Left renal pelvis (tissue), 4 donors: ENCODE measurements at places on chromosomes 12 and 14. TPM values are rescaled to one million over a fixed set of nuclear protein-coding genes. Genes with fewer than 3 reads are reported as not detected.

Gene CDKN3
- 27.7 TPM for polyA plus RNA-seq

DNA sequence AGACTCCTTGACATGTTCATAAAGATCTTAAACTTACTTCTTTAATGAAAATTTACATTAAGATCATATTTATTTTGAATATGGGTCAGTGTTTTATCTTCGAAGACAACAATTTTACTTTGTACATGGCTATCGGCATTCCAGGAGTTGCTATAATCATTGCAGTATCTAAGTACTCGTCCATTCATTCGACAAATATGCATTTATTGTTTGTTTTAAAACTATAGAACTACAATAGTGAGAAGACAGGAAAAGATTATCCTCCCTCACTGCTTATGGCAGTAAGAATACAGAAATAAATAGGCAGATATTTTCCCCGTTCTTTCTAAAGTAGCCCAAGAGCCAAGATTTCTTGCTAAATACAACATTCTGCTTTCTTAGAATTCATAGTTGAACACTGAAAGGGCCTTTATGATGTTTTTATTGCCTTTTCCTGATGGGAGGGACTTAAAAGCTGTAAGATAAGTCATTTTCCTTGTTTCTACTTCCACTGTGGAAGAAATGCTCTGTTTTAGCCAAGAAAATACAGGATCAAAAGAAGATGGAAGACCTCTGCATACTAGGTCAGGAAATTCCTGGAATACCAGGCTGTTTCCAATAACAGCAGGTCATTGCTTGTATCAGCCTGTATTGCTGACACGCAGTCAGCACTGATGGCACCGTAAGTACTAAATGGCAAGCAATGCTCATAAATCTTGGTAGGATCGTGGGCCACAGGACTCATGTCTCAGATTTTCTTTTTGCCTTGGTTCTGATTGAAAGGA, 521.0 kb upstream of the ATP2B1 start:
- DNase-seq = no peak

DNA sequence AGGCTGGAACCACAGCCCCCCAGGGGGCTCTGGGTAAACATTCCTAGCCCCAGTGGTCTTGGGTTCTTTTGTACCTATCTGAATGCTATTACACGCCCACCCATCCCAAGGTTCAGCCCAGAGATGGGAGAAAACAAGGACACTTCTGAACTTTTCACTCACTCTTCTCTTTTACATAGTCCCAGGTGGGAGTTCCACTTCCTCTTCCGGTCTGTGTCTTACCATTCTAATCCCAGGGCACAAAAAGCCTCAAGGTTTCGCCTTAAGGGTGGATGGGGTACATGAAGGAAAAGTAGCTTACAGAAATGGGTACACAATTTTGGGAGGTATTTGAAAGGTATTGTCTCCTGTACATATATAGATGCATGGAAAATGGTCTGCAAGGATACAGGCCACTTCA, 79.0 kb downstream of the TMEM30B start:
- DNase-seq = no peak

DNA sequence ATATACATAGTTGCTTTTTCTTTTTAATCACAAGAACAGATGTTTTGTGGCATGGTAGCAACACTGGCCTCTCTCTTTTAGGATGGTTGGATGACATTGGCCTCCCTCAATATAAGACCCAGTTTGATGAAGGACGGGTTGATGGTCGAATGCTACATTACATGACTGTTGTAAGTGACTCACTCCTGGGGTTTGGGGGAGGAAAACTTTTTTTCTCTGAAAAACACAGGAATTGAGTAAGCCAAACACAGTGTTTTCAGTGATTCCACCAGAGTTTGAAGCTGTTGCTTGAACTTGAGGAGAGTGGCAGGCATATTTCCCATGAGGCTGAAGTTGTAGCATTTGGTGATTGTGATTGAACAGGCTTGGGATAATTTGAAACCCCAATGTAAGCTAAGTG, 13.7 kb upstream of the REP15 start:
- no peak for DNase-seq

GRCh38 chr12:94109160-94109559, 39.2 kb upstream of the PLXNC1 start:
- DNase-seq = no peak

Gene ASB2
- polyA plus RNA-seq = 0.39 TPM

DNA sequence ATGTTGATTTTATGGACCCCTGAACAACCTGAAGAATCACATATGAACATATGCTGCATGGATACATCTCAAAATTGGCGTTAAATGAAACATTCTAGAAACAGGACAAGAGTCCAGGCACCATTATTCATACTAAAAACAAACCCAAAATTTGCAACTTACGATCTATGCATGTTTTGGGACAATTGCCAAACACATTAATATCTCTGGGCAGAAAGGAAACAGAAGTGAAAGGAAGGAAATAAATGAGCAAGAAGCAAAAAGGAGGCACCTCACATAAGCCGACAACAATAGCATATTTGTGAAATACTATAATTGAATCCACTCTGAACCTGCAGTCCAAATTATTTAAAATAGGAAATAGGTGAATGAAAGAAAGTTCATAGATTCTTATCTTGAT, 1505.3 kb downstream of the AACS start:
- DNase-seq = no peak

- DNase-seq = no peak
Measured at GRCh38 chr14:65403231-65403630, 9.3 kb upstream of the FUT8 start.

Gene CNTN1
- polyA plus RNA-seq = 125 TPM

Gene CLEC2A
- not detected for polyA plus RNA-seq

GRCh38 chr14:106230071-106230470, 703.7 kb downstream of the TMEM121 start:
- DNase-seq = no peak

- no peak for DNase-seq
Measured at GRCh38 chr12:57389033-57389432, 41.8 kb downstream of the R3HDM2 start.

DNA sequence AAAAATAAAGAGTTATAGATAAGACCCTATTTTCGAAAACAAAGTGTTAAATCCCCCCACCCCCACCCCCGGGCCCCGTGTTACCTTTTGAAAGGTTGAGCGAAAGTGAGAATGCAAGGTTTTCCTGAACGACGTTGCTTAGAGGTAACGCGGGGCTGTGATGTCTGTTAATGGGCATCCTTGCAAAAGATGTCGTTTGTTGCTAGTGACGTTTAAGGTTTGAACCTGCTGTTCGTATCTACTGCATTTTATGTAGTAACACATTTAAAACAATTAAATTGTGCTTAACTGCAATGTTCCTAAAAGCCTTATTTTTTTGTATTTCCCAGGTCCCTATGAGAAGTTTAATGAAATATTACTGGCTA, 1.2 kb downstream of the CPSF6 start:
- no peak for DNase-seq

DNA sequence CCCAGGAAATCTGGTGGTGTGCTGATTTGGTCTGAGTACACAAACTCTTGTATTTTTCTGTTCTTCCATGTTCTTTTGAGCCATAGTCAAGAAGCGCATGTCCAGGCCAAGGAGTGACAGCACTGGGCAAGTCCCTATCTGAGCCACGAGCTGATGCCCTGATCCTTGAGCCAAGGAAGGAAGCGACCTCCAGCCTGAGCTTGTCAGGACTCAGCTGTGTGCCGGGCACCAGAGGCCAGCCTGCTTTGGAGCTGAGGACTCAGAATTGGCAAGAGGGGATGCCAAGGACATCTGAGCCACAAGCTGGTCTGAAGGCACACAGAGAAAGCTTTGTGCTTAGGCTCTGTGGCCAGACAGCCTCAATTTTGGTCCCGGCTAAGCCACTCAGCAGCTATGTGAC, 52.6 kb downstream of the GALNT16 start:
- no peak for DNase-seq

DNA sequence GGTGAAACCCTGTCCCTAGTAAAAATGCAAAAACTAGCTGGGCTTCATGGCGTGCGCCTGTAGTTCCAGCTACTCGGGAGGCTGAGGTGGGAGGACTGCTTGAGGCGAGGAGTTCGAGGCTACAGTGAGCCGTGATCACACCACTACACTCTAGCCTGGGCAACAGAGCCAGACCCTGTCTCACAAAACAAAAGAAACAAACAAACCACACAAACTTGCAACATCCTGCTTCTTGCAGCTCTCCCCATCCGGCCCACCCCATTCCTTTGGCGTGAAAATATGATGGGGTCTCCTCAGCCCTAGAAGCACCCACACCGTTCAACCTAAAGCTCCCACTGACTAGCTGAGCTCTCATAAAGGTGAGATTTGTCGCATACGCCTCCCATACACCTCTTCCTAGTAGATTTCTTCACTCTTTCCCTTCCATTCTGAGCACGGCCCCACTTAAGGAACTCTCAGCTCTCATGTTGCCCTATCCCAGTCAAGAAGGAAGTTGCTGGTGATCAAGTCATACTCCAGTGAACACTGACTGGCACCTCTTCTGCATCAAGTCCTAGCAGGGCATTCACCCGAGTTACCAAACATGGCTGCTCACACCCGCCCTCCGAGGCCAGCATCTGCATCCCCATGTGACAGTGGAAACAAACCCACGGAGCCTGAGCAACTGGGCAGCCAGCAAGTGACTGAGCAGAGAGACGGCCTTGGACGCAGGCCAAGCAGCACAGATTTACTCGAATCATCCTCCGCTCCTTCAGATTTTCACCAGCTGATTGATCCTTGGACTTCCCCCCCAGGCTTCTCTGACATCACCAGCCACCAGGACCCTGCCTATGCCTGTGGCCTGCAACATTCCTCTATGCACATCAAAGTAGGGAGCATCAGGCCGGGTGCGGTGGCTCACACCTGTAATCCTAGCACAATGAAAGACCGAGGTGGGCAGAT, 18.9 kb upstream of the CD27 start:
- DNase-seq = no peak

DNA sequence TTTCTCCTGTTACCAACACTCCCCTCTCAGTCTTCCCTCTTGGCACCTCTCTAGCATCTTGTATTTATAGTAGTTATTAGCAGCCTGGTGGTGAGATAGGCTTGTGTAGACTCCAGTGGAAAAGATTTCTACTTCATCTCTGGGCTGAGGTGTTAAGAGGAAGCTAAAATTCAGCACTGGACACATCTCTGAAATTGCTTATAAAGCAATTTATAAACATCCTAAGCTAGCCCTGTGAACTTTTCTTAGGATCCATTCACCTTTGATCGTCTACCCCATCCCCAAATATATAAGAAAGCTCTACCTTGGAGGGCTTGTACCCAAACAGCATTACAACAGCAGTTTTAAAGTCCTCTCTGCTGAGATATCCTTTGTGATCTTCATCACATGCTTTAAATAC, 928 bp downstream of the EFCAB11 start:
- no peak for DNase-seq

- no peak for DNase-seq
Measured at GRCh38 chr12:86526060-86526595, 269.9 kb upstream of the MGAT4C start.

Gene PTGER2
- 8.2 TPM for polyA plus RNA-seq

GRCh38 chr14:100538351-100539002, 48.7 kb downstream of the BEGAIN start:
- no peak for DNase-seq

GRCh38 chr14:68734231-68734732, 58.6 kb downstream of the ZFP36L1 start:
- no peak for DNase-seq

- DNase-seq = no peak
Measured at GRCh38 chr12:131796754-131797587, 31.2 kb upstream of the MMP17 start.

DNA sequence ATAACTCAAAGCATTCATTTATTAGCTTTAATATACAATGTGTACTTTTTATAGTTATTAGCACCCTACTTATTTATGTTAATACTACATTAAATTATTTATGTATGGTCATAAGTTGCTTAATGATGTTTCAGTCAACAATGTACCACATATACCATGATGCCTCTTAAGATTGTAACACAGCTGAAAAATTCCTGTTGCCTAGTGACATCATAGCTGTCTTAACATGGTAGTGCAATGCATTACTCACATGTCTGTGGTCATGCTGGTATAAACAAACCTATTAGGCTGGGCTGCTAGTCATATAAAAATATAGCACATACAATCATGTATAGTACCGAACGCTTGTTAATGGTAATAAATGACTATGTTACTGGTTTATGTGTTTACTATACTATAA, 120.4 kb downstream of the ANO6 start:
- no peak for DNase-seq

Gene SLC25A47
- polyA plus RNA-seq = 0.18 TPM

Gene C12orf54
- polyA plus RNA-seq = 0.53 TPM

Gene IFI27
- polyA plus RNA-seq = 10.2 TPM

GRCh38 chr14:90671382-90672234, 144.6 kb downstream of the TTC7B start:
- DNase-seq = no peak

GRCh38 chr12:46442738-46443137, 70.2 kb upstream of the SLC38A2 start:
- no peak for DNase-seq

GRCh38 chr12:43282106-43282505, 269.9 kb downstream of the ADAMTS20 start:
- DNase-seq = no peak

- no peak for DNase-seq
Measured at GRCh38 chr14:23667134-23667533, 31.0 kb downstream of the DHRS2 start.

GRCh38 chr12:62848418-62848817, 86.5 kb downstream of the PPM1H start:
- DNase-seq = no peak

Gene FGF23
- not detected for polyA plus RNA-seq

Gene RGS6
- polyA plus RNA-seq = 1.5 TPM
